ENCODE measurements at places on chromosomes 2 and 18.

DNA sequence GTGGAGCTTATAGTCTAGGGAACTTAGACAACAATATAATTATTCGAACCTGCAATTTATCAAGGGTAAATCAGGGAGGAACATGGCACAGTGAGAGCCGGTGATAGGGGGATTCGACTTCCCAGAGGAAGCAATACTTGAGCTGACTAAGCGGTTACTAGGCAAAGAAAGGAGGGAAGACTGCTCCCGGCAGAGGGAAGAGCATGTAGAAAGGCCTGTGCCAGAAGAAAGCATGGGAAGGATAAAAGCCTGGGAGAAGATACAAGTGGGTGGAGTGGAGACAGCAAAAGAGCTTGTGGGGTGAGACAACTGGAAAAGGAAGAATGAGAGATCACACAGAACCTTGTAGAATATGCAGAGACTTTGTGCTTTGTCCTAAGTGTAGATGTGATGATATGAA, 93.3 kb downstream of the MARCHF4 start:
- no peak for DNase-seq

- peak; percentile 62 for DNase-seq
These were observed 8.5 kb downstream of the IRS1 start for GRCh38 chr2:226791056-226791486.

DNA sequence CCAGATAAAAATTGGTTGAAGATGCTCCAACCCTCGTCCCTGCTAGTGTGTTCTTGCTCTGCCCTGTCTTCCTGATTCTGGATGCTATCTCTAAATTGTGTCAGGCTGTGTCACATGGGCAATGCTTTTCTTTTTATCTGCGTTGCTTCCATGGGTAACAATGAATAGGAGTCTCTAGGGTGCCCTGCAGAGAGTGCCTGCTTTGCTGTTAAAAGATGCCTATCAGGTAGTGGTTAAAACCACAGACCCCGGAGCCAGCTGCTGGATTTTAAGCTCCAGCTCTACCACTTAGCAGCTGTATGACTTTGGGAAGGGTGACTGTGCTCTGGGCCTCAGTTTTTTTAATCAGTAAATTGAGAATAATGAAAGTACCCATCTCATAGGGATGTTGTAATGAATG, 340.3 kb downstream of the PLCL1 start:
- DNase-seq = no peak

DNA sequence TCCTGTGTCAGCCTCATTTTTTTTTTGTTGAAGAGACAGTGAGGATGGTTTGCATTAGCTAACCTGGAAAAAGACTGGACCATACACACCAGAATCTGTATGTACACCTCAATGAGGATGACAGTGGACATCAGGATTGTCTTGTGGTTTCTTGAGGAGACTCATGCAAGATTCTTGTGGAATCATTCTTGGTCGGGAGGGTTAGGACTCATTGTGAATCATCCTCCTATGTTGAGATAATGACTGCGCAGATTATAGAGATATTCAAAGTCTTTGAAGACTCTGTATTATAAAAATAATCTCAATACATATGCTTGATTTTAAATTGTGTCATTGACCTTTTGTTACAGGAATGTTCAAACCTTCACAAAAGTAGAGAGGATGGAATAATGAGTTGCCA, 49.1 kb upstream of the DOCK10 start:
- DNase-seq = no peak

DNA sequence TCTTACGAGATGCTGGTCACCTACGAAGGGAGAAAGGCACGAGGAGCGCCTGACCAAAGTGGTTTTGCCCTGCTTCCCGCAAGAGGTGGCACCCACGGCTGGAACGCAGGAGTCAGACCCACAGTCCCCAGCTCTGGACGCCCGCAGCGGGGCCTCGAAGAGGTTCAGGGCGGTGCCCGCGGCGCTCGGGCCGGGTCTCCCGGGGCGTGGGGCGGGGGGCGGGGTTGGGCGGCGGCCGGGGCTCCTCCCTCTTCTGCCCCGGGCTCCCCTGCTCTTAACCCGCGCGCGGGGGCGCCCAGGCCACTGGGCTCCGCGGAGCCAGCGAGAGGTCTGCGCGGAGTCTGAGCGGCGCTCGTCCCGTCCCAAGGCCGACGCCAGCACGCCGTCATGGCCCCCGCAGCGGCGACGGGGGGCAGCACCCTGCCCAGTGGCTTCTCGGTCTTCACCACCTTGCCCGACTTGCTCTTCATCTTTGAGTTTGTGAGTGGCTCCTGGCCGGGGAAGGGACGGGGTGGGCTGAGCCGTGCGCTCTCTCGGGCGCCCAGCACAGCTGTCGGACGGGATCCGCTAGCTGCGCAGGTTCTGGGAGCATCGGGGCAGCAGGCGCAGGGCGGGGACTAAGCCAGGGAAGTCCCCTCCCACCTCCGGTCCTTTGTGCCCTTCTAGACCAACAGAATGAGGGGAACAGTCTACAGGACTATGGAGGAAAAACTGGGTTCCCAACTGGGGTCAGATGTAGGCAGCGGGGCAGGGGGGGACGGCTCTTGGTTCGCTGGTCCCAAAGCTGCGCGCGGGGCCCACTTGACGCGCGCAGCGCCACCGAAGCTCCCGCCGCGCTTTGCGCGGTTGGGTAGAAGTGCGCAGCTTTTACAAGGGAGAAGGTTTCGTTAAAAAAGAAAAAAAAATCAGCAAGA, at the start of gene MAL:
Gene MAL, plus strand, starts transcription at position 303 of the 914 bp plus-strand sequence. Its CDS starts 85 bp downstream, at position 388.
- no peak for DNase-seq

DNA sequence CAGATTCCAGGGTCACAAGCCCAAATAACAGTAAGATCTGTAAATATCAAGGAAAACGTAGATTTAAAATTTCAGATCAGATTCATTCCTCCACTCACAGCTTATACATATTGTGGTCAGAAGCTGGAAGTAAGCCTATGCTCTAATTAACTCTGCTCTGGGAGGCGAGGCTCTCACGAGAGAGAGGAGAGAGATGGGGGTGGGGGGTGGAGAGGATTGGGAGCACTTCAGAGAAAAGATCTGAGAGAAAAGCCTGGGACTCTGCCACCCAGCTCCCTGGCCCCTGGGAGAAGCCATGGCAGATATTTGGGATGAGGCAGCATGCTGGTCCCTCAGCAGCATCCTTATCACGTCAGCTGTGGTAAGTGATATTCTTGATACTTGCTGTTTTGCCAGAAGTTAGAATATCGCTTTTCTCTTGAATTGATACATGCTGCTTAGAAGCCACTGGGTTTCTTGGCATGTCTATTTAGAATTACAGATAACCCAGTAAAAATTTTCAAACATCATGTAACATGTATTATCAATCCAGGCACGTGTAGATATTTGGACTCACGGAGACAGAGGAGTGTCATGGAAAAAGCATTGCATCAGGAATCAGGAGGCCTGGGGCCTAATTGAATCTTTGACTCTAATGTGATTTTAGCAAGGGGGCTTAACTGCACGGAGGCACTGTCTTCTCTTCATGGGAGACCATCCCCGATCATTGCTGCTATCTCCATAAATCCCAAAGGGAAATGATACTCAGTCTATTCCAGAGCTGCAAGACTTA, 265.4 kb downstream of the HRH4 start:
- no peak for DNase-seq

GRCh38 chr18:2994603-2995432, 18.1 kb downstream of the LPIN2 start:
- peak; percentile 48 for DNase-seq

DNA sequence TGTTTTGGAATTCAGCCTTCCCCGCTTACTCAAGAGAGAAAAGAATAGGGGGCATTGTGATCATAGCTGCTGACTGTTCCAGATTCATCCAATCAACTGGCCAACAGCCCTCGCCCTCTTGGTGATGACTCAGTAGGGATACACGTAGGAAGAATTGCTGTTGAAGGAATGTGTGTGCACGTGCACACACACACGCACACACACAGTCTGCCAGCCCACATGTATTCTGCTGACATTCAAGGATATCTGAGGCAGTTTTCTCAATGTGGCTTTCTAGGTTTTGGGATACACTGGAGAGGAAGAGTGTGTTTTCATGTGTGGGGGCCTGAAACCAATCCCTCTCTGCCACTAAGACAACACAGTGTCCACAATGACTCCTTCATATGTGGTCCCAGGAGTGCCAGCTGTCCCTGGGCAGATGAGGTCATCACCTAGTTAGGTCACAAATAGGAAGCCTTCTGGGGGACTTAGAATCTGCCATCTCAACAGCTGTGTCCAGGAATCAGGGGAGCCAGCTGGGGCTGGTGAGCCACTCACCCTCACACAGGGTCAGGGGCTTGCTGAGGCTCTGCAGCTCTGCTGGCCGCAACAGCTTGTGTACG, 352.6 kb downstream of the SS18 start:
- DNase-seq = peak; percentile 95

GRCh38 chr2:30272761-30273573, 41.6 kb downstream of the LBH start:
- DNase-seq = peak; percentile 87

DNA sequence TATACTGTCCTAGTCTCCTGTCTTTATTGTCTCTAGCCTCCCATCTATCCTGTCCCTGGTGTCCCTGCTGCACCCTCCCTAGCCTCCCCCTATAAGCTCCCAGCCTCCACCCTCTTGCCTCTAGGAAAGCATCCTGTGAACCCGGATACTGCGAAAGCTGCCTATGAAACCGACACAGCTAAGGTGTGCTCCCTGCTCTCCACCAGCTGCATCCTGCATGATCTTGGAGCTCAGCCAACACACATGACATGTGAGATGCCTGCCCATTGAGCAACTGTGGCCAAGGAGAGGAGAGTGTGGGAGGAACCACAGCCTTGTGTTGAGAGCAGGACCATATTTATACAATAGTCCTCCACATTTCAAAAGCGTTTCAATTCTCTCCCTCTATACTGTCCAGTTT, 187.1 kb downstream of the ZBTB7C start:
- peak; percentile 66 for DNase-seq

GRCh38 chr2:209834767-209835166, 63.1 kb downstream of the UNC80 start:
- no peak for DNase-seq

Measured in SW480 (cell line).